ENCODE measurements at places on chromosomes 16 and 17.

DNA sequence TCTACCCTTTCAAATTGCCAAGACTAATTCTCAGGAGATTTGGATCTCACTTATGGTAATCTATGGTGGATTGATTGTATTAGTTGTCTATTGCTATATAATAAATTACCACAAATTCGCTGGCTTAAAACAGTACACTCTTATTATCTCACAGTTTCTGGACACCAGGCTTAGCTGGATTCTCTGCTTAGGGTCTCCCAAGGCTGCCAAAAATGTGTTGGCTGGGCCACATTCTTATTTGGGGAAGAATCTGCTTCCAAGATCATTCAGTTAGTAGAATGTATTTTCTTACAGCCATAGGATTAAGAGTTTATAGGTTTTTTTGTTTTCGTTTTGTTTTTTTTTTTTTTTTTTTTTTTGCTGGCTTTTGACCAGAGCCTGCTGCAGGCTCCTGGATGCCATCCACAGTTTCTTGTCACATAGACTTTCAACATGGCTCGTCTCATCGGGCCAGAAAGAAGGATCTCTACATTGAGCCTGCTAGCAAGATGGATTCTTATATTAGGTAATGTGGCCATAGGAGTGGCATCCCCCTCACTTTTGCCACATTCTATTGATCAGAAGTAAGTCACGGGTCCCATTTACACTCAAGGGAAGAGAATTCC is 415.3 kb downstream of the KIF2B start:
- no peak for DNase-seq

DNA sequence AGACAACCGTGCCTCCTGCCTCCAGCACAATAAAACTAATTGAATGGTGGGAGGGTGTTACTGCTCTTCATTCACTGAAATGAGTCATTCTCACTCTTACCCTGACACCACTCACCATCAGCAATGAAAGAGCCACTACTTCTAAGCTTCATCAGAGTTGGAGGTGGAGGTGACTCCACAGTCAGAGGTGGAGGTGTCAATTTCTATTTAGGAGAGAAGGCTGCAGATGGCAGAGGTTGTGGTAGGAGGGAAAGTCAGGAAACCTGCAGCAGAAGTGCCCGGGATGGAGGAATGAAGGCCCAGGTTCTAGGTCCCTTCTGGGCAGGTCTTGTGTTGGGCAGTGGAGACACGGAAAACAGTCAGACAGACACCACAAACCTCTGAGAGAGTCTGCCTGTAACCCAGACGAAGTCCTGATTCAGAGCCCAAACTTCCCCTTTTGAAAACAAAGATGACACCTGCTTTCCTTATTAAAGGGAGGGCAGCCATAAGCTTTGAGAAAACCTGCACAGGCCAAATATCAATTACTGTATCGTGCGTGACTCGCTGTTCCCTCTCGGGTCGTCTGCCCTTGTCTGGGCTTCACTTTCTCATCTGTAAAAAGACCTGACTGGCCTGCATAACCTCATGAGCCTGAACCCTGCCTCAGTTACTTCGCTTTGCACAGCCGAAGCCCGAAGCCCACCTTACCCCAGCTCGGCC is 668 bp downstream of the ATPAF2 start:
- no peak for DNase-seq

- DNase-seq = no peak
Measured at GRCh38 chr16:88894681-88895300, 28.3 kb upstream of the PABPN1L start.

DNA sequence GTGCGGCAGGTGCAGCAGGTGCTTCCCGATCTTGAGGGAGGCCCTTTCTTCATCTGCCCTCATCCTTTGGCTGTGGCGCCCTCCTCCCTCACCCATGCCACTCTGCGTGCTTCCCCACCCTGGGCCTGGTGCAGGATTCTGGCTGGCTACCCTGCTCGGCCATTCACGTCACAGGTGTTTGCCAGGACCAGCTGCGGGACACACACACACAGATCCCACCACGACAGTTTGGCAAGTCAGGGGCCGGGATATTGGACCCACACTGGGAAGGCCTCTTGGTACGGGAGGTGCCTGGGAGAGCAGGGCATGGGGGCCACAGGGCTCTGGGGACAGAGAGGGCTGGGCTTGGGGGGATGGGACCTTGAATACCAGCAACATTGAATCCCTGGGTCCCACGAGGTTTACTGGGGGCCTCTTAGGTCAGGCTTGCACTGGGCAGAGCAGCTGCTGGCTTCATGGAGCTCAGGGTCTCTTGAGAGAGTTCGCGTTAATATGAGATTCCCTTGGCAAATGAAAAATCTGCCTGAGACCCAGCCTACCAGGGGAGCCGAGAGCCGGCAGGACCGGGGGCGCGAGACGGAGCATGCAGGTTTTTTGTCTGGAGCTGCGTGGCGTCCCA is 15.1 kb downstream of the ADCY7 start:
- DNase-seq = no peak

GRCh38 chr17:74128456-74129211 is 74.8 kb upstream of the RPL38 start:
- DNase-seq = no peak

GRCh38 chr17:40451420-40451819 is 8.2 kb downstream of the IGFBP4 start:
- no peak for DNase-seq

GRCh38 chr17:66171172-66171571 is 20.8 kb downstream of the CEP112 start:
- no peak for DNase-seq

GRCh38 chr16:87145181-87146176 is 171.7 kb downstream of the C16orf95 start:
- no peak for DNase-seq

GRCh38 chr16:27843800-27844199 is 219.7 kb downstream of the GSG1L start:
- no peak for DNase-seq

- DNase-seq = no peak
Measured at GRCh38 chr17:31386542-31387075, 4.9 kb upstream of the RAB11FIP4 start.

GRCh38 chr16:85114909-85115567 is 2.8 kb upstream of the CIBAR2 start:
- no peak for DNase-seq

DNA sequence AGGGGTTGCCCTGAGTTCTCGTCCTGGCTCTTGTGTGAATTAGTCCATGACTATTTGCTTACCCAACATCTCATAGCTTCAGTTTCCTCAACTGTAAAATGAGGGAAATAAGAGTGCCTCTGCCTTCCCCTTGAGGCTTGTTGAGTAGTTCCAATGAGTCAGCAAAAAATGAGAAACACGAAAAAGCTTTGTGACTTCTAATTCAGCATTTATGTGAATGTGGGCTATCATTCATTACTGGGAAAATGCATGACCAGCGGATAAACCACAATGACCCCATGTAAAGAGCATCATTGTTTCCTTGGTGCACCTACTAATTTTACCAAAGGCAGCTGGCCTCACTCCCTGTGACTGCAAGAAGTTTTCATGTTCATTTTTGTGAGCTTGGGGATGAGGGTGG is 374.6 kb upstream of the HSBP1 start:
- DNase-seq = no peak

- DNase-seq = no peak
Measured at GRCh38 chr17:32264823-32265191, 825 bp upstream of the RHBDL3 start.

GRCh38 chr16:17339764-17340541 is 130.8 kb downstream of the XYLT1 start:
- DNase-seq = no peak

DNA sequence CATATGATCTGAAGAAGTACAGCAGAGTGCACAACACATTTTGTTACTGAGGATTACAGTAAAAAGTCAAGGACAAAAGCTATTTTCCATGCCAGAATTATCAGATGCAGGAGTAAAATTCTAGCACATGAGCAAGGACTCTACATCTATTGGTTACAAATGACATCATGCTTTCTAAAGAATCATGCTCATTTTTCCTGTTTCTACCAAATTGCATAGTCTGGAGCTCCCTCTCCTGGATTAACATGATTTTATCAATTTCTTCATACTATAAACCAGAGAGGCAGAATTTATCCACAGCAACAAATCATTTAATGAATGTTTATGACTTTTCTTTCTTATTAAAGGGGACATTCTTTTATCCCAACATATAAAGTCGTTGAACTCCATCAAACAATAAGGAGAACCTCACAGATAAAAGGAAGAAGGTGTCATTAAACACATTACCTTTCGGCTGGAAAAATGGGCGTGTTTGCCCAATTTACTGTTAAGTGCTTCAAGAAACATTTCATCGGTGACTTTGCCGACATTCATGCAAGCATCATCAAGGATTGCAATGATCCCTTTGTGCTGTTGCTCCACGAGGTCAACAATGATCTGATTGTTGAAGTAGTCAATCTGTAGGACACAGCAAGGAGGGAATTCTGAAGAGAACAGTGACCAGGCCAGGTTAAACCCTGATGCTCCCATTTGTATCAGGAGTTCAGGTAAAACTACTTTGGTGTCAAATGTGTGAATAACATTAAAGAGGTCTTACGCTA is 121.7 kb downstream of the MYO1D start:
- peak; percentile 37 for DNase-seq

GRCh38 chr16:53085931-53086421 is 31.2 kb downstream of the CHD9 start:
- no peak for DNase-seq

DNA sequence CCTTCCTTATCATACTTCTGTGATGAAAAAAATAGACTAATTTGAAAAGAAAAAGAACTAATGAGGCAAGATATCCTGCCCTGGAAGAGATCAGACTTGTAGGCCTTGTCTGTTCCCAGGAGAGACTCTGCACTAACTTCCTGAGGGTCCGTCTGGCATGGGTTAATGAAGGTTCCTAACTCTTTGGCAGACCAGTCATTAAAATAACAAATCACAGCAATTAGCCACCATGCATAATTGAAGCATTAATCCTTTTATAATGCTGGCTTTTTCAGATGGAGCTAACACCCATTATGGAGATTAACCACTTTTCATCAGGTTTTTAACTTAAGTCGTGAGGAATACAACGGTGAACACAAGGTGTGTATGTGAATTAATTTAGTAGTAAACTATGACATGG is 10.4 kb upstream of the KRT10 start:
- DNase-seq = no peak

GRCh38 chr17:48593126-48593829 is at the start of gene HOXB5:
Gene HOXB5, minus strand, starts transcription at chr17:48593779. Its CDS starts 97 bp downstream, at chr17:48593682.
- DNase-seq = no peak

GRCh38 chr16:53812914-53813313 is 109.0 kb downstream of the FTO start:
- DNase-seq = no peak

GRCh38 chr16:11909653-11910545 is 5.9 kb downstream of the GSPT1 start:
- DNase-seq = no peak

GRCh38 chr16:22297114-22297870 is at the start of gene POLR3E:
Gene POLR3E, plus strand, starts transcription at chr16:22297409. Its CDS starts 5,560 bp downstream, at chr16:22302969.
- peak; percentile 75 for DNase-seq

- DNase-seq = no peak
Measured at GRCh38 chr16:14285513-14286367, 214.6 kb downstream of the MRTFB start.

GRCh38 chr16:14509055-14509454 is 121.0 kb downstream of the PARN start:
- no peak for DNase-seq

GRCh38 chr16:76311260-76311659 is 34.1 kb downstream of the CNTNAP4 start:
- DNase-seq = no peak

DNA sequence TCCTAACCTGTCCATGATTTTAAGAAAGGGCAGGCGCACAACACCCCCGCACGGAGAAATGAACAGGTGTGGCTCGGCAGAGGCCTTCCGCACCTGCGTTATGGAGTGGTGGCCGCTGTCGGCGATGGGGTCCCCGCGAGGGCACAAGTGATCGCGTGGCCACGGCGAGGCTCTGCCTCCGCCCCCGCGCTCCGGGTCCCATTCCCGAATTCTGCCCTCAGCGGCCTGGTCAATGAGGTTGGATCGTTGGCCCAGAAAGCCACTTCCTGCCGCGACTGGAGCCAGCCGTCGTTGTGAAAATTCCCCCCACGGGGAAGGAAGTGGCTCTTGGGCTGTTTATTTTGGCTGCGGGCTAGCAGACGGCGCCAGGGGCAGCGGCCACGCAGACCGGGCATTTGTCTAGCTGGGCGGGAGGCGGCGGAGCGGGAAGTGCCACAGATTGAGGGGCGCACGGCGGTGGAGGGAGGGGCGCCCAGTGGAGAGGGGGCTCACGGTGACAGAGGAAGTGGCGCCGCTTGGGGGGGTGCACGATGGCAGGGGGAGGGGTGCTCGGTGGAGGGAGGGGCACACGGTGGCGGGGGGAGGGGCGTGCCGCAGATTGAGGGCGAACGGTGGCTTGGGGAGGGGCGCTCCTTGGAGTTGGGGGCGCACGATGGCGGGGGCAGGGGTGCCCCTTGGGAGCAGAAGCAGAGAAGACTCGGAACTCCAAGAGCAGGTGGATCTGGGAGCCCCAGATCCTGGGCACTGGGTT is 25.0 kb downstream of the MRC2 start:
- no peak for DNase-seq

GRCh38 chr17:16529906-16530305 is 37.9 kb upstream of the LRRC75A start:
- no peak for DNase-seq

GRCh38 chr16:77780378-77780837 is 8.0 kb upstream of the VAT1L start:
- no peak for DNase-seq

- no peak for DNase-seq
Measured at GRCh38 chr16:51710905-51711563, 560.0 kb upstream of the SALL1 start.

DNA sequence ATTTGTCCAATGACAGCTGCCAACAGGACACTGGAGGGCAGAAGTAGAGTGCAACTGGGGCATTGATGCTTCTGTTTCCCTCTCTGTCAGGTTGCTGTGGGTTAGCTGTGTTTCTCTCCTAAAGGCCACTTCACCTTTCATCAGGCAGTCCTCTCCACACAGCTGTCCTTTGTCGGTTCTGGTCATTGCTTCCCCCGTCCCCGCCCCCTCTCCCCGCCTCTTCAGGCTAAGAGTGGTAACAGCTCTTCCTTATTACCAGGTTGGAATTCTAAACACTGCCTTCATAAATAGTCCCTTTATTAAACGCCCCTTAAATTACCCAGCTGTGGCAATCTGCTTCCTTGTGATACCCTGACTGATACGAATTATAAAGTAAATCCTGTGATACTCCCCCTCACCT is 31.8 kb upstream of the NSRP1 start:
- no peak for DNase-seq

DNA sequence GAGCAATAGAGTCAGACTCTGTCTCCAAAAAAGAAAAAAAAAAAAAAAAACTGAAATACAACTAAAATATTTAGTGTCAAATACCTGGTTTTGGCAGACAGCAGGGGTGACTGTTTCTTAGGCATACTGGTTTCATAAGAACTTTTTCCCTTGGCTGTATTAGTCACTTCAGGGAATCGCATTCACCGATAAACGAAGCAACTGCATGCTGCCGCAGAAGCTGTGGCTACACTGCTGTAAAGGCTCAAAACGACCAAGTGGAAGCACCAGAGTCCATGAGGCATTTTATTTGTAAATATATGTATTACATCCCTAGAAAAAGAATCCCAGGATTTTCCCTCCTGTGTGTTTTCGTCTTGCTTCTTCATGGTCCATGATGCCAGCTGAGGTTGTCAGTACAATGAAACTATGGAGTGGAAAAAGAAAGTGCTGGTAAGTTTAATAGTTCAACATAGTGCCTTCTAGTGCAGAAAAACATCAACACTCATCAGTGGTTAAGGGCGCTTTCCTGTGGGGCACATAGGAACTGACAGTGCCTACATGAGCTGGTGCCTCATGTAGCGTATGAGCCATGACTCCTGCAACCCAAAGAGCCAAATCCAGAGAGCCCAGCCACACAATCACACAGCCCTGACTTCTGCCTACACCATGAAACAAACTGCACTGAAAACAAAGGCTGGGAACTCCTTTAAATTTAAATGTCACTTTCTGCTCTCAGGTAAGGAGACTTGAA is 7.3 kb downstream of the RPS15A start:
- no peak for DNase-seq

Measured in NCI-H1048 (cell line).